T-helper 1 cell (primary cell): ENCODE measurements at places on chromosomes 16 and 17.

DNA sequence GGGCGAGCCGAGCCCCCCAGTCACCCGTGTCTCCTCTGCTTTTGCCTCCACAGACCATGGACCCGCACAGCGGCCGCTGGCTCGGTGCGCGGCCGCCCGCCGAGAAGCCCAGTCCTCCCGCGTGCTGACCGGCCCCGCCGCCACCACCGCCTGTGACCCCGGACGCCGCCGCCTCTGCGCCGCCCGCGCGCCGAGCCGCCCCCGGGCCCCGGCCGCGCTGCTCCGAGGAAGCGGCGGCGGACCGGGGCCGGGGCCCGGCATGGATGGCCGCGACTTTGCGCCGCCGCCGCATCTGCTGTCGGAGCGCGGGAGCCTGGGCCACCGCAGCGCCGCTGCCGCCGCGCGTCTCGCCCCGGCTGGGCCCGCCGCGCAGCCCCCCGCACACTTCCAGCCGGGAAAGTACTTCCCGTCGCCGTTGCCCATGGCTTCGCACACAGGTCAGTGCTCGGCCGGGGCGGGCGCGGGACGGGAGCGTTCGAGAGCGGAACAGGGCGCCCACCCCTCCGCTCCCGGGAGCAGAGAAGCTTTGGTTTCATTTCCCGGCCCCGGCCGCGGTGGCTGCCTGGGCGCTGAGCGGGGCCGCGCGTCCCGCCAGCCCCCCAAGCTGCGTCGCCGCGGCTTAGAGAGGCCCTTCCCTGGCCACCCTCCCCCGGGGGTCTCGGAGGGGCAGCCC is 4.4 kb downstream of the BAHCC1 start:
- DNase-seq: no peak

DNA sequence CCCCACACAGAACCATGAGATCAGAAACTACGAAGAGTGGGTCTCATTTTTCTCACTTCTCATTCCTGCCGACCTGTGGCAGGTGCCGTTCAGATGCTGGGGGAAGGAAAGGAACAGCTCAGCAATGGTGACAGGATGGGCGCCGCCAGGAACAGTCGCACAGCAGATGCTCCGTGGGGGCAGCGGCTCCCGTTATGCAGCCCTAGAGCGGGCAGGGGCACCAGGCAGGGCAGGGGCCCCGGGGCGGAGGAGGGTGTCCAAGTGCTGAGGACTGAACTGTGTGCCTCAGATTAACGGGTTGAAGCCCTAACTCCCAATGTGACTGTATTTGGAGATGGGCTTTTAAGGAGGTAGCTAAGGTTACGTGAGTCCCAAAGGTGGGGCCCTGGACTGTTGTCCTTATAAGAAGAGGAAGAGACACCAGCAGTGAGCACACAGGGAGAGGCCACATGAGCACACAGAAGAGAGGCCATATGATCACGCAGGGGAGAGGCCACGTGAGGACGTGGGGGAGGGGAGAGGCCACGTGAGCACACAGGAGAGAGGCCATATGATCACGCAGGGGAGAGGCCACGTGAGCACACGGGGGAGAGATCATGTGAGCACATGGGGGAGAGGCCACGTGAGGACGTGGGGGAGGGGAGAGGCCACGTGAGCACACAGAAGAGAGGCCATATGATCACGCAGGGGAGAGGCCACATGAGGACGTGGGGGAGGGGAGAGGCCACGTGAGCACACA is 95.7 kb upstream of the METRNL start:
- DNase-seq: no peak

GRCh38 chr16:55643161-55643970 is 12.4 kb upstream of the SLC6A2 start:
- DNase-seq: no peak

DNA sequence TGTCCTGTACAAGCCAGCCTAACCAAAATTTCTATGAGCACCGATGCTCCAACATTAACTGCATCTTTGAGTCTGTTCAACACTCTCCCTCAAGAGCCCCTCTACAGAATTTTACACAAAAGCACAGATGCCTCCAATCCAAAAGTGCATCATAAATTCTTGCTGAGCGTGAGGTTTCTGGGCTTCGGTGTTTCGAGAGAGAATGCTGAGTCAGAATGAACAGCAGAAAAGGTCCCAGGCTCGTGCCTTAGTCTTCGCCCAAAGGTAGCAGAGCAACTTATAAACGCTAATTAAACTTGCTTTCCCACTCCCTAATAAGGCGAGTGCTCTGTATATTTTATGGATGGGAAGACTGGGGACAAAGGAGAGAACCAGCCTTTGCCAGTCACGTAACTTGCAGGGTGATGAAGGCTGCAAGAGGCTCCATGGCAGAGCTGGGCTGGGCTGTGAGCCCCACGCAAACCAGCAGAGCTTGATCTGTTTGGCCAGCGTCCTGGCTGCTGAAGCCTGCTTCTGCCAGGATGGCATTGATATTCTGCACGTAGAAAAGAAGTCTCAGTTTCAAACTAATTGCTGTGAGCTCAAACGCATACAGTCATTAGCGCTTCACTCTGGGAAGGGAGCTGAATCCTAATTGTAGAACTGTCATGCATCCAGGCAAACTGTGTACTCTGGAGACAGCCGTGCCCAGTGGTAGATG is 138.5 kb downstream of the DNAH9 start:
- DNase-seq: no peak

GRCh38 chr17:73972901-73973300 is 230.6 kb upstream of the RPL38 start:
- DNase-seq: no peak

DNA sequence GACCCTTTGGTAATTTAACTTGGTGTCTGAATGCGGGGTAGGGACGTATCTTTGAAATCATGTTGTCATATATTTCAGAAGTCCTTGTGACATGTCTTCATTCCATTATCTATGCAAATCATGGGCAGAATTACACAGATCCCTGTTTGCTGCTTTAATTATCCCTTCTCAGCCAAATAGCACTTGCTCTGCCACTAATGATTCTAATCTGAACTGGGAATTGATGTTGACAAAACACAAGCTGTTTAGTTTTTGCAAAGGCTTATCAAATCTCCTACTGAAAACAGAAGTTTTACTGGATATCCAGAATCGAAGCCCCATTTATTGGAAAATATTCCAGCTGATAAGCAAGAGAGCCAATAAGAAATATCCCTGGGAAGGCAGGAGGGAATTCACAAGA is 205.9 kb upstream of the COX10 start:
- no peak for DNase-seq

GRCh38 chr17:57133486-57133885 is 48.4 kb downstream of the AKAP1 start:
- DNase-seq: no peak

GRCh38 chr17:82678265-82678891 is 20.1 kb downstream of the RAB40B start:
- no peak for DNase-seq

DNA sequence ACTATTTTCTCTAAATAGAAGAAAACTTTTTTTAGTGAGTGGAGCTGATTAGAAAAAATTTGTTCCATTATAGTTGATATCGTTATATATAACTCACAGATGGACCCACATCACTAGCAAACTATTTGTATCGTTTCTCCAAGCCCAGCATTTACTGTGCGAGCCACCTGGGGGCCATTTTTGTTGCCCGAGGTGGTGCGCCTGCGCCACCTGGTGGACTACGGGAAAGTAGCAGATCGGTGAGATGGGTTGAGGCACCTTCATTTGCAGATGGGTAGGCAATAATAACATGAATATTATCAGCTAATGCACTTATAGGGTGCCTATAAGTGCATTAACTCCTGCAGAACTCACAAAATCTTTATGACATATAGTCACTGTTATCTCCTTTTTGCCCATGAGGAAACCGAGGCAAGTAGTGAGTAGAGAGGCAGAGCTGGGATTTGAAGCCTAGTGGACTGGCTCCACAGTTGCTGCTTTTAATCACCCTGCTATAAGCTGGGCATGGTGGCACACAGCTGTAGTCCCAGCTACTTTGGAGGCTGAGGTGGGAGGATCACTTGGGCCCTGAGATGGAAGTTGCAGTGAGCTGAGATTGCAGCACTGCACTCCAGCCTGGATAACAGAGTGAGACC is 23.2 kb upstream of the NTN1 start:
- peak; percentile 67 for DNase-seq

DNA sequence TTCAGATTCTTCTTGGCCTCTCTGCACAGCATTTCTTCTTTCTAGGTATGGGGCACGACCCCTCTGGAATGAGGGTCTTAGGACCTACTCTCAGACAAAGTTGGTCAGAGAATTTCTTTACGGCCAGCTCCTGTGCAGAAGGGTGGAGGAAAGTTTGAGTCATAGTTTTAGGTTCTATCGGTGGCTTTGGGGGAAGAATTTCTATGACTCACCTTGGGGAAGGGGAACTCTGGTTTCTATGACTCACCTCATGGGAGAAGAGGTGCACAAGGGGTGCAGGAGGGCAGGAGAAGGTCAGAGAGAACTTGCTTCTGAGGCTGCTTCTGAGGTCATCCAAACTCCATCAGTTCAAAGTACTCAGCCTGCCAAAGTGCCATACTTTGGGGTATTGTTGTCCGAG is 2.5 kb upstream of the ABCC12 start:
- DNase-seq: no peak

DNA sequence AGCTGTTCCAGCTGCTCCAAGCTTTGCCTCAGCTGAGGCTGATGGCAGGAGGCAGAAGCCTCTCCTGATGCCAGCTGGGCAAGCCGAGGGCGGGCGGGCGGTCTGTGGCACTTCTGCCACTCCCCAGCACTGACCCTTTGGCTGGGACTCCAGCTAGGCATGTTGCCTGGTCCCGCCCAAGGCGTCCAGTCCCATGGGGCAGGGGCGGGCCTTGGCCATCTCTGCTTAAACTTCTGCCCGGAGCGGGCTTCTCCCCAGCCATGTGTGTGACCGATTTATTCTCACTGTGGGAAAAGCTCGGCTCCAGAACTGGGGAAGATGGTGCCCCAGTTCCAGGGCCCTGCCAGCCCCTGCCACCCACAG is 349.1 kb downstream of the SEC14L1 start:
- DNase-seq: no peak

- DNase-seq: no peak
Observed at GRCh38 chr16:1293921-1294656, 15.3 kb upstream of the UBE2I start.

DNA sequence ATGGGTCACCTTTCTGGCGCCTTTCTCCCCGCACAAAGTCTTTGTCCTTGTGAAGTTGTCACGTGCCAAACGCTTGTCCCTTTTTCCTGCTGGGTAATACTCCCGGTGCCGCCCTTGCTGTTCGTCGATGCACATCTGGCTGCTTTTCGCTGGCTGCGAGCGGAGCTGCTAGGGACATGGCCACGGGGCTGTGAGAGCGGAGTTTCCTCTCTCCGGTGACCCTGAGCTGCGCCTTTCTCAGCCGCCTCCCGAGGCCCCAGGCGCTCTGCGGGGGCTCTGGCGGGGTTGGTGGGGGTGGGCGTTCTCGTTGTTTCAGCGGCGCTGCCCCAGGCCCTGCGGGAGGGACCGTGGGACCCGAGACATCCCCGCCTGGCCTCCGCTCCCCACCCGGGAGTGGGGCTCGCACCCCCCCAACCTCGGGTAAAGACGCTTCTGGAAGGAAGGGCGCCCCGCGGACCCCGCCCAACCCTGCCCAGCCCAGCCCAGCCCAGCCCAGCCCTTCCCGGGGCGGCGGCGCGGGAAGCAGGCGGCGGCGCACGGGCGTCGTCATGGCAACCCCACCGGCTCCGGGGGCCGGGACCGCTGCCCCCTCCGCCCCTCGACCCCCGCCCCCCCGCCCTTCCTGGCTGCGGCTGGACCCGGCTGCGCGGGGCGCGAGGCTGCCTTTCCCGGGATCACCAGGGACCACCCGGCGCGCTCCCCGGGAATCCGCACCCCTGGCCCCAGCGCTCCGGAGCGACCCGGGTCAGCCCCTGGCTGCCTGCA is 12.3 kb downstream of the CHMP6 start:
- DNase-seq: no peak

- DNase-seq: no peak
Observed at GRCh38 chr17:74318391-74318790, 7.6 kb upstream of the KIF19 start.

DNA sequence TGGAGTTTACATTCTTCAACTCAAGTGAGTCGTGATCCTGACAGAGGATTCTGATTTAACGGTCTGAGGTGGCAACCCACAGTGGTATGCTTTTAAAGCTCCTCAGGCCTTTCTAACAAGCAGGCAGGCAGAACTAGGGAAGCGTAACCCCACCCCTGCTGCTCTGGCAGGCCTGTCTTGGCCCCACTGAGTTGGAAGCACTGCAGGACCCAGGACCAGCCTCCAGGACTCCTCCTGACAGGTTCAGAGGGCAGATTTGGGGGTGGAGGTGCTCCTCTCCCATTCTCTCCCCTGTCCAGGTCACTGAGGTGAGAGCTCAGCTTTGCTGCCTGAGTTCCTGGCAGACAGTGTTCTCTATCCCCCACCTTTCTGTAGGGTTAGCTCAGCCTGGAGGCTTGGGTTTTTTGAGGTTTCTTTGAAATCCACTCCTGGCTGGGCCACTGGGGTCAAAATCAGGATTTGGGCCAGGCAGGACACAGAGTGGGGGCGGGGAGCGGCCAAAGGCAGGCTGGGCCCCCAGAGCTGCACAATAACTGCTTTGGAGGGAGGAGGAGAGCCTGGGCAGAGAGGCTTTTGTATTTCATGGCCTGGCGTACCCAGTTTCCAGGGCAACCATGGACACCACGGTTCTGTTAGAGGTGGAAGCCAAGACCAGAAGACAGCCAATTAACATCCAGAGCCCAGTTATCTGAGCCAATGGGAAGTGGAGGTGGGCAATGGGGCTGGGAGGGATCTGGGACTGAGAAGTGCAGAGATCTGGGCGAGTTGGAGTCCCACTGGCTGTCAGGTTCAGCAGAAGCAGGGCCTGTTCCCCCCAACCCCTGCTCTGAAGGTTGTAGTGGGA is 9.5 kb downstream of the MRPL27 start:
- DNase-seq: no peak

DNA sequence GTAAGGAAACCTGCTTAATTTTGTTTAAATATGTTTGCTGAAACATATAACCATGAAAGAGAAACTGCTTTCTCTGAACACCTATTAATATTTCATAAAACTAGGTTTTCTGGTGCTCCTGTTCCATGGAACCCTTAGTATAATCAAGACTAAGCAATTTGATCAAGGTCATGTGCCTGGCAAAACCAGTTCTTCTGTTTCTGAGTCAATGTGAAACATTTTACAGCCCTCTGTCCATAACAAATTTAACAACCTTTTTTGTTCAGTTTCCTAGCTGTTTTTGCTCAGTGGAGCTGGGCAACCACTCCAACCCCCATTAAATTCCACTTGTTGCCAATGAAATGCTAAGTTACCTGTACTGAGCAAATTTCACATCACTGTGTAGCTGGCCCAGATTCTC is 344.0 kb downstream of the CA10 start:
- no peak for DNase-seq
